ENCODE measurements at places on chromosomes 6 and 20.

DNA sequence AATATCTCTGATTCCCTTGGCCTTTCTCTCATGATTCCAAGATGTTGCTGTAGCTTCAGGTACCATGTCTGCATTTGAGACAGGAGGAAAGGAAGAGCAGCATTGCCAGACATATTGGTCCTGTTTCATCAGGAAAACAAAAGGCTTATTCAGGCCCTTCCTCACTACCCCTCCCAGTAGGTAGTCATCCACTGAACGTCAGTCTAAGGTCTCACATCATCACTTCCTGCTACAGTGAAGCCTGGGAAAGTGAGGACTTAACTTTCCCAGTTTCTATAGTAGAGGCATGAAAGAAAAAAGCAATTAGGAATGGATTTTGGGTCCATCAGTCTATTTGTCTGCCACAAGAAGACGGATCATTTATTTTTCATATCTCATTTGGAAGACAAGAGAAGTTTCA, 85.7 kb upstream of the SOX4 start:
- no peak for ATAC-seq

DNA sequence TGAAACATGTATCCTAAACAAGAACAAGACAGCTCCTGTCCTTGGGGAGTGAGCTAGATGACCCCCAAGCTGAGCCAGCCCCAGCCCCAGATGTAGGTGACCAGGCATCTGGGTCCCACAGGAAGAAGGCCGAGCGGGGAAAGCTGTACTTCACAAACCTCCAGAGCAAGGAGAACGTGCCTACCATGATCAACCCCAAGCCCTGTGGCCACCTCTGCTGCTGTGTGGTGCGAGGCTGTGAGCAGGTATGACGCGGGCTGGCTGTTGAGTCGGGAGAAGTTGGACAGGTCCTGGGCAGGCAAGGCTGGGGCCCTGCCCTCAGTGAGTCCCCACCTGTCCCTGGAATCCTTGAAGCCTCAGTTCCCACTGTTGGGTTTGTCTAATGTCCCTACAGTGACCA, 11.4 kb upstream of the CAPN11 start:
- ATAC-seq: no peak

DNA sequence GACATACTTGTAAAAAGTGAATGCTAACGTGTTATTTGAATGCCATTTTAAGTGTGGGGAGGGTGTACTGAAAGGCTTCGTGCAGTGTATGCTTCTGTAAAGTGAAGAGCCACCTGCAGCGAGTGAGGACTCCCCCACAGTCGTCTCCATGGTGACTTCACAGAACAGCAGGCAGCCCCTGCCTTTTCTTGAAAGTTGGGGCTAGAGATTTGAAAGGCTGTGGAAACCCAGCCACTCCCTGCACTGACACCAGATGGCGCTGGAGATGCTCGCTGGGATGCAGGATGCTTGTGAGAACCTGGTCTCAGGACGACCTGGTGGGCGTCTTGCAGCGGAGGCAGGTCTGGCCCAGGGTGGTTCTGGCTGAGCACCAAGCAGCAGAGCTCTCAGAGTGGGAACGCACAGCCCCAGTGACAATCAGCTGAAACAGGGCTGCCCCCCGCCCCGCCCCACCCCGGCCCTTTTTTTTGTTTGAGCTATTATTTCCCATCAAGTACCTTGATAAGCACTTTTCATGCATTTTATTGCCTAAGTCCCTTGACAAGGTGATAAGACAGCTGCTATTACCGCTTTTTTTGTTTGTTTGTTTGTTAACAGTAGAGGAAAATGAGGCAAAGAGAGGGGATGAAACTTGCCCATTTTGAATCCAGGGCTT, 150.3 kb downstream of the SYCP2 start:
- no peak for ATAC-seq

DNA sequence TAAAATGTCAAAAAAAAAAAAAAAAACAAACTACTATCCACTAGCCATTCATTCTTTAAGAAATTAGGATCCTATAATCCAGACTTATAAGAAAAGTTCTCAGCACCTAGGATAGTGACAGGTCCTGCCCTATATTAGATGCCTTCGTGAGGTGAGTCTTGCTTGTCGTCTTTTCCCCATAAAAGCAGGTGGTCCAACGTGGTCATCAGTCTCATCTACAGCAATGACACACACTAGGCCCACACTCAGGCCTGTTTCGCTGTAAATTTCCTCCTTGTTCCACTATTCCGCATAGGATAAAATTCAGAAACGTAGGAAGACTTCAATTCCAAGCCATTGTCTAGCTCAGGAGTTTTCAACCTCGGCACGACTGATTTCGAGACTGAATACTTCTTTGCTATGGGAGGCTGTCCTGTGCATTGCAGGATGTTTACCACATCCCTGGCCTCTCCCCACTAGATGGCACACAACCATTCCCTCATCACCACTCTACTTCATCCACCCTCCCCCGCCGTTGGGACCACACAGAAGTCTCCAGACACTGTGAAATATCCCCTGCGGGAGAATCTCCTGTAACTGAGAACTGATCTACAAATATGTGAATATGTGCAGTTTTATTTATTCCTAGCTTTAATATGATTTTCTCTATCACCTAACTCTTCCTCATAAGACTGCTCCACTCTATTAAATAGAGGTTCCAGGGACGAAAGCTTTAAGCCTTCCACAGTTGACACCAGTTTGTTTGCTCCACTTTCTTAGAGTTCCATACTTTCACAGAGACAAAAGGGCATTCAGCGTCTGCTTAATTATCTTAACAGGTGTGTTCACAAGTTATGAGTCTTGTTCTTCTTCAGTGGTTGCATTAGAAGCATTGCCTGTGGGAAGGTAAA, 346.3 kb downstream of the BMP2 start:
- no peak for ATAC-seq

GRCh38 chr20:53751620-53752318, 158.1 kb upstream of the ZNF217 start:
- ATAC-seq: no peak

GRCh38 chr6:39839445-39839844, 47.3 kb downstream of the DAAM2 start:
- peak; percentile 33 for ATAC-seq

DNA sequence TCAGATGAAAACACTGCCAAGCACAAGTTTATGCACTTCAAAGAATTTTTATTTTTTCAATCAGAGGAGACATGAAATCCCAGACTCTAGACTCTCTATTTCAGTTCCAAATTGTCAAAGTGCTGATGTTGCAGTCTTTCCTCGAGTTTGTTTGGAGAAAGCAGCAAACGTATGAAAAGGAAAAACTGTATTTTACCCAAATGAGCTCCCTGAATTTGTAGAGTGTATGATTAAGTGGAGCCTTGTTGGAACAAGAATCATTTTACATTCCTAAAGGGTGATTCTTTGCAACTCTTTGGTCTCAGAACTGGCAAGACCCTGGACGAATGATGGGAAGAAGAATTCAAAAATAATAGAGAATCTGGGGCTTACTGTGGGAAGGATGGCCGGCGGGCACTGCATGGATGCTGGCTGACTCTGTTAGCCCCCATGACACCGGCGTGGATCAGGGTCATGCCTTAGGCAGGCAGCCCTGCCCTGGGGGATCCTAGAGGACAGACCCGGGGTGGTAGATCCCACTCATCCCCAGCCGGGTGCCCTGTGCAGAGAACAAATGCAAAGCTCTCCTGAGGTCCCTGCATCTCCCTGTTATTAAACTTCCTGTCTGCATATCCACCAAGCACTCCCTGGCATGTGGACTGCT, 207.4 kb downstream of the FNDC1 start:
- ATAC-seq: peak; percentile 8

DNA sequence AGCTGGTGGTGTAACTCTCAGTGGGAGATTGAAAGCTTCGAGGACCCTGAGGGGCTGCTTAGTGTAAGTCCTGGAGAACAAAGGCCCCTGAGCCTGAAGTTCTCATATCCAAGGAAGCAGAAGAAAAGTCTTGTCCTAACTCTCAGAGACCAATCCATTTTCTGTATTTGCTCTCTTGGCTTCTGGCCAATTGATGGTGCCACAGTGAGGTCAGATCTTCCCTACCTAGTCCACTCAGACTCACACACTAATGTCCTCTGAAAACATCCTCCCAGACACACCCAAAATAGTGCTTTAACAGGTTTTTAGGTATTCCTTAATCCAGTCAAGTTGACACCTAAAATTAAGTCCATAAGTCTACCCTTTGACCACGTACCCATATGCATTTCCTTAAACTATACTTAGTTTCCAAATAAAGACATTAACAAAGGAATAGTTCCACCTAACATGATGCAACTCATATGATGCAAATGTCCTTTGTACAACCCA, 29.4 kb downstream of the ZNF292 start:
- ATAC-seq: no peak

GRCh38 chr6:151702851-151703658, 104.4 kb upstream of the ESR1 start:
- ATAC-seq: no peak

DNA sequence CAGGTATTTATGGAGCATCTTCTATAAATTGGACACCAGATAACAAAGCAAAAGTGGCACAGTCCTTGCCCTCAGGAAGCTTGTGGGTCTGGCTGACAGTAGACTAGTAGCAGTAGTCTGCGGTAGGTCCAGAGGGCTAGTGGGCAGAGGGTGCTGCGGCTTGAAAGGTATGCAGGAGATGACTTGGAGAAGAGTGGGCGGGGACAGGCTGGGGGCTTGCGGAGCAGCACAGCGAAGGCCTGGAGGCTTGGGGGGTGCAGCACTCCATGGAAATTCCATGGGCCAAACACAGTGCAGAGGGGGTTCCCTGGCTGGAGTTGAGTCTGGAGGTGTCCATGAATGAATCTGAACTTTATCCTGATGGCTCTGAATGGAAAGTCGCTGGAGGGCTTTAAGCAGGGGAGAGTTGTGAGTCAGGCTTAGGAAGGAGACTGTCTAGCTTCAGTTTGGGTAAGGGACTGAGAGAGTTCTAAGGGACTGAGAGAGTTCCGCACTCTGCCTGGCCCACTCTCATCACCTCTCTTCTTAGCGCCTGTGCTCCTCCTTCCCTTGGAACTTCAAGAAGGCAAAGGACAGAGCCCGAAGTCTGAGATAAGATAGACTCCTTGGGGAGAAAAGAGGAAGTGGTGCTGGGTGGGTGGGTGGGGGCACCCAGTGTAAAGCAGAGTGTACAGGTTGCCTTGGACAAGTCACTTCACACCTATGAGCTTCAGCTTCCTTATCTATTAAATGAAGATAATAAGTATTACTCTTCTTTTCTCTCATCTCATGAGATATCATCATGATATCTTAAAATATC, 8.8 kb downstream of the PKIG start:
- ATAC-seq: no peak

GRCh38 chr20:41726727-41727126, 108.5 kb upstream of the CHD6 start:
- ATAC-seq: no peak

DNA sequence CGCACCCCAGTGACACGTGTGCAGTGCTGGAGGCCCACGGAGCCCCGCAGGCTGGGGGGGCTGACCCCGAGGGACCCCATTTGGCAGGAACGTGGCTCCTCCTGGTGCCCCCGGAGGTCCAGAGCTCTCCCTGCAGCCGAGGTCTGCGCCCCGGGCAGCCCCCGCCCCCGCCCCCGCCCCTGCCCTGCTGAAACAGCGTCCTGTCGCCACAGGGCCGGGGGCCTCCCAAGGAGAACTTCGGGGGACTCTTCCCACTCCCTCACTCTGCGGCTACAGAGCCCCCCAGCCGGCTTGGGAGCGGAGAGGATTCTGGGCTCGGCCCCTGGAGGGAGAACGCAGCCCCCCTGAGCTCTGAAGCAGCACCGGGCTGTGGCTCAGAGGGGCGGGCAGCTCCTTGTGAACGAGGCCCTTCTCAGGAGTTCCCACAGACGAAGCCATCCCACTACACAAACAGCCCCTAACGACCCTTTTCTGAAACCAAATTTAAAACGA, 115.2 kb downstream of the DLL1 start:
- no peak for ATAC-seq

GRCh38 chr6:89287351-89288028, 27.6 kb downstream of the GABRR2 start:
- no peak for ATAC-seq

DNA sequence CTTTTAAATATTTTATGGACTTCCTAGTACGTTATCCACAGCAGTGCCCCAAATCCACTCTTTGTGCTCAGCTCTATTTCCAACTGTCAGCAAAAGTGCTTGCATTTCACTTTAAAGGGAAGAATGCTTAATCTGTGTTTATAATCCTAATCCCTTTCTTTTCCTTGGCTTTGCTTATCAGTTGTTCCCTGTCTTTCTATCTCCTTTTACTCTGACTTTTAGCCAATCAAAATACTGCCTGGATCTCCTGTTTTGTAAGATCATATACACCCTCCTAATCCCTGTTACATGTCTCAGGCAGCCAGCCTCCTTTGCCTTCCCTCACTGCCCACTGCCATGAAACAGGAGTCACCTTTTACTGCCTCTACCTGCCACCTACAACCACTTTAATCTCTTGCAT, 102.9 kb downstream of the AIG1 start:
- no peak for ATAC-seq

- no peak for ATAC-seq
Observed at GRCh38 chr6:84854811-84855400, 90.5 kb upstream of the TBX18 start.

GRCh38 chr6:32402812-32403211, 4.2 kb downstream of the BTNL2 start:
- no peak for ATAC-seq

GRCh38 chr6:36491378-36491965, 48.7 kb downstream of the KCTD20 start:
- ATAC-seq: no peak

DNA sequence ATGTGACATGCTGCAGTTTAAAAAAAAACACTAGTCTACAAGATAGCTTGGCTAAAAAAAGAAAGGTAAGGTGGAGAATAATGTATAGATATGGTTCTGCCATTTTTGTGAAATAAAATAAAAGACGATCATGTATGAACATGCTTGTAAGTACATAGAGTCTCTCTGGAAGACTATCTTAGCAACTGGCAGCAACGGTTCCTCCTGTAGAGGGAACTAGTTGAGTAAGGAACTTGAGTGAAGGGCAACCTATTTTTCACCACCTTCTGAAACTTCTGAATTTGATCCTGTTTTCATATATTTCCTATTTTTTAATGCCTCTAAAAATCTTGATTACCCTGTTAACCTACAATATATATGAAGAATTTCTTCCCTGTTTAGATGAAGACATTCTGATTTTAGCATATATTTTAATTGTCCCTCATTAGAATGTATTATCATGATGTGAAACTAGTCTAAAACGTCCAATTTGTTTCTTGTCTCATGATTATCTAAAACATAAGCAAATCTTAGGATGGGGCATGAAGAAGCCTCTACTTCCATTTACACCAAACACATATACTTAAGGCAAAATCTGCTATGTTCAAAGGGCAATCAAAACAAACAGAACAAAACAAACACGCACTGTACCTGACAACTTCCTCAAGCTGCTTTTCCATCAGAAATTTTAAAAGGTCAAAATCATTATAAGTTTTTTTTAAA, 202.5 kb downstream of the ISM1 start:
- no peak for ATAC-seq

Measured in gastroesophageal sphincter (tissue), 4 donors.